ENCODE measurements at places on chromosomes 12 and 14. TPM values are rescaled to one million over a fixed set of nuclear protein-coding genes. Genes with fewer than 3 reads are reported as not detected.
A peak's percentile ranks its signal among the peaks of the same experiment; 100 is the strongest.

SPIC gene
- not detected for total RNA-seq

GRCh38 chr12:44511289-44511688 is 364.8 kb downstream of the NELL2 start:
- no peak for DNase-seq

DNA sequence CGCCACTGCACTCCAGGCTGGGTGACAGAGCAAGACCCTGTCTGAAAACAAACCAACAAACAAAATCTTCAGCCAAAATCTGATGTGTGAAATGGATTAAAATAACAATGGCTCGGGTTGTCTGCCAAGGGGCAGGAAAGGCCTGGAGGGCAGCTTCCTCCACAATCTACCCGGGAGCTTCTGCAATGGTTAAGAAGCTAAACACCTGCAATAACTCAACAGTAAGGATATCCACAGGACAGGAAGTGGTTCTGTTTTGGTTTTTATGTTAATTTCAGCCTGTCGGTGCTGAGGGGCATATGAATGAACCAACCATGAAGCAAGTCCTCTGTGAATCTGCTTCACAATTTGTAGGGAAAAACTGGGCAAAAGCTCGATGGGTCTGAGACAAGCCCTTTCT is 34.4 kb downstream of the RAD52 start:
- DNase-seq: peak; percentile 49

DNA sequence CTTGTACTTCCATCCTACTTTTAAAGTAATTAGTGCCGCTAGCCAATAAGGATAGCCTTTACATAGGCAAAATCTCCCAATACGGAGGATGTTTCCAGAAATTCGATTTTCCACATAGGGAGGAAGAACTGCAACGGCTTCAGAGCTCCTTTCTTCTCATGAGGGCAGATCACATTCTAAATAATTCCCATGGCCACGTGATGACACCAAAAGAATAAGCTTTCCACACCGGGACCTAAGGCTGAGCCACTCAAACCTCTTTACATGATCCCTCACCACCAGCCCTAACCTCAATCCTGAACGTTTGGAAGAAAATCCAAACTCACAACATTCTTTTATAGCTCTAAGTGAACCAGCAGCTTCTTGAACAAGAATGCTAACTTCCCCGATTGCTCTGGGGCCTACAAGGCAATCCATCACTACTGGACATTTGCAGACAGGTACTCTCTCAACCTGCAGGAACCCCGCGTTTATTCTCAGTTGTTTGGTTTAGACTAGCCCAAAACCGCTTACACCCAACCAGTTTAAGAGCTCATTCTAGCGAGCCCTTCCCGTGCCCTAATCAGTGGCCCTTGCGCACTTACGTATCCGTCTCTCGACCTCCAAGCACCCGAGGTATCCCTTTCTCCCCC is 884 bp downstream of the CAPRIN2 start:
- peak; percentile 3 for DNase-seq

RERG gene
- total RNA-seq: not detected

MIP gene
- under 0.01 TPM for total RNA-seq

TSPAN19 gene
- total RNA-seq: under 0.01 TPM

DNA sequence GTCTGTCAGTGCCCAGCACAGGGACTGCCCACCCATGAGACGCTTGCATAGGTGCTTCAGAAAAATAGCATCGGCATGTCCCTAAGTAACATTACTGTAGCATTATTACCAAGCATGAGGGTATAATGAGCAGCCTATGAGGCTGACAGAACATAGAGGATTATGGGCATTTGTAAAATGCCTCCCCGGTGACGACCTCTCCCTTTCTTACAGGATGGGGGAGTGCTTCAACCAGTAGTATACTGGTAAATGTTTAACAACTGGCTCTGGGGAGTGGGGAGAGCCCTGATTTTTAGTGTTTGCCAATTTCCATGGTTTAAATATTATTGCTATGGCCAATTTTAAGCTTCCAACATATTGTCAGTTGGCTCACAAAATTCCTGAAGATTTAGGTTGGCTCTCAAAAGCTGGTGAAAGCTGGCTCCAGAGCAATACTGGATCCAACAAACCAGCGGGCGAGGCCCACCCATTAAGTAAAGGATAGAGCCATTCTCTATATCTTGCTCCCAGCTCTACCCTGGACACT is 104.5 kb downstream of the ETNK1 start:
- no peak for DNase-seq

GRCh38 chr12:114248527-114248926 is 157.4 kb downstream of the TBX5 start:
- DNase-seq: no peak

DNA sequence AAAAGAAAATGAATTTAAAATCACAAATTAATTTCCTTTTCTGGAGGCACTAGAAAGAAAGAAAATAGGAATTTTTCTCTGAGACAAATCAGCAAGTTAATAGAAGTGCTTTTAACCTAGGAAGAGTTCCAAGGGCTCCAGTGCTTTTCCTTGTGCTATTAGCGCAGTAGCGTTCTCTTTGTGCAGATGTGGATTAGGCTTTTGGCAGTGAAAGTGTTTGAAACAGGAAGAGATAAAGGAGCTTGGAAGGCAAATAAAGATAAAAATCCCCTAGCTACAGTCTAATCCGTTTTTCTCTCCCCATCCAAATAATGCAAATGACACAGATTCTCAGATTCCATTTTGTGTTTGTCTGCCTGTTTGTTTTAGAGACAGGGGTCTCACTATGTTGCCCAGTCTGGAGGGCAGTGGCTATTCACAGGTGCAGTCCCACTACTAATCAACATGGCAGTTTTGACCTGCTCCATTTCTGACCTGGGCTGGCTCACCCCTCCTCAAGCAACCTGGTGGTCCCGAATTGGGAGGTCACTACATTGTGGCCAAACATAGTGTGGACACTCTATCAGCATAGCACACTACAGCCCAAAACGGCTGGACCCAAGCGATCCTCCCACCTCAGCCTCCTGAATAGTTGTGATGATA is 166.1 kb downstream of the PAWR start:
- peak; percentile 18 for DNase-seq

GRCh38 chr12:43060742-43061141 is 471.2 kb upstream of the PRICKLE1 start:
- no peak for DNase-seq

TTC7B gene
- total RNA-seq: 9.2 TPM

GRCh38 chr14:30223385-30223785 is 295.7 kb upstream of the PRKD1 start:
- peak; percentile 94 for DNase-seq

- no peak for DNase-seq
These were observed 272.7 kb downstream of the CACNA1C start for GRCh38 chr12:2325519-2325918.

Data from lung microvascular endothelial cell (primary cell).